A549 treated with CpdA at 1 μM for 4 hours (cell line): ENCODE measurements at places on chromosomes 4 and X. TPM values are rescaled to one million over a fixed set of nuclear protein-coding genes. Genes with fewer than 3 reads are reported as not detected.

The MBNL3 gene
- not detected in 5 replicates for total RNA-seq

The MAGEA1 gene
- total RNA-seq, result 0.08 to 0.17 TPM (median 0.14 TPM) in 5 replicates

The GRPEL1 gene
- total RNA-seq, result 61.5 to 71.1 TPM (median 65.7 TPM) in 5 replicates

The MND1 gene
- total RNA-seq, result 12.3 to 16.2 TPM (median 13.8 TPM) in 5 replicates

The MAGEA10 gene
- total RNA-seq, result 0.02 TPM in 1 of 5 replicates, not detected in the others

The YIPF7 gene
- total RNA-seq, result not detected in 5 replicates

The PRRG3 gene
- total RNA-seq, result not detected in 5 replicates

The RASSF6 gene
- 0.57 to 0.90 TPM (median 0.83 TPM) in 5 replicates for total RNA-seq

The ARHGAP4 gene
- 0.75 to 2.2 TPM (median 1.6 TPM) in 5 replicates for total RNA-seq

The RTL3 gene
- total RNA-seq, result 0.02 TPM in 1 of 5 replicates, not detected in the others
